ENCODE measurements at places on chromosomes 11 and 22.

DNA sequence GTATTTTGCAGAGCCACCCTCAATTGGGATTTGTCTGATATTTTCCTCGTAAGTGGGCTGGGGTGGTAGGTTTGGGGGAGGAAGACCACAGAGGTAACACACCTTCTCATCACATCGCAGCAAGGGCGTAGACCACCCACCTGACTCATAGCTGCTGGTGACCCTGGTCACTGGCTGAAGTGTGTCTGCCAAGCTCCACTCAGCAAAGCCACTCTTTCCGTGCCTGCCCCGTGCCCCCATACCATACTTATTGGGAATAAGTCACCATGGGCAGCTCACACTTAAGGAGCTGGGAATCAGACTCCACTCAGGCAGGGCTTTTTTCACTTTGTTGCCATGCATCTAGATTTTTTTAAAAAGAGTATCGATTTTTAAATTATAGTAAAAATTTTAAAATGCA, 111.6 kb downstream of the PHF21B start:
- DNase-seq = no peak

GRCh38 chr11:86947541-86947940, 7.7 kb downstream of the FZD4 start:
- no peak for DNase-seq

- DNase-seq = no peak
Measured at GRCh38 chr11:26878959-26879581, 114.8 kb upstream of the FIBIN start.

DNA sequence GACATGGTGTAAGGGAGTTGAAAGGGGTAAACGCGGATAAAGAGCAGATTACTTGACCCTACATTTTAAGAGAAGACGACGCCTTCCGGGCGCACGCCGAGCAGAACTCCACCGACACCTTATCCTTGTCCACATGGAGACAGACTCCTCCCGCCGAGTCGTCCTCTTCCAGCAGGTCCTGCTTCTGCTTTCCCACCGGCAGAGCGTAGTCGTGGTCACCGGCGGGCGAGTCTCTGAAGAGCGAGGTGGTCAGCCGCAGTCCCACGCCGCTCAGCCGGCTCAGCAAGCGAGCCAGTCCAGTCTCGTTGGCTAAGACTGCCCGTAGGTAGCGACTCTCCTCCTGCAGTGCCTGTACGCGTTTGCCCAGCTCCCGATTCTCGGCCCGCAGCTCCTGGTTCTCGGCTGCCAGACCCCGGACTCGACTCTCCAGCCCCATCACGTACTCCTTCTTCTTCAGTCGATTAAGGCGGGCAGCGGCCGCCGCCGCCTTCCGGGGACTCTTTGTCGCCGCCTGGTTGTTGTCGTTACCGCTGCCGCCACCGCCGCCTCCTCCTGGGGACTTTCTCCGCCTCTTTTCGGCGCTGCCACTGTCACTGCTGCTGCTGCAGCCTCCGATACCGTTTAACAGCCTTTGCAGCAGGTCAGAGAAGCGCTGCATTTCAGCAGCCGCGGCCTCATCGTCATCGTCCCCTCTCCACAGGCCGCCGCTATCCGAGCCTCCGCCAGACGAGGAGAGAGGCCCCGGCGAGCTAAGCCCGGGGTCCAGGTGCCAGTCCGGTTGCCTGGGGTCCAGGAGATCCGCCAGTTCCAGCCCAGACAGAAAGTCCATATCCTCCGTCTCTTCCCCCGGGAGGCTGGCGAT, 945 bp downstream of the CREBZF start:
- peak; percentile 93 for DNase-seq

GRCh38 chr11:69971741-69972140, 106.4 kb upstream of the ANO1 start:
- DNase-seq = no peak

DNA sequence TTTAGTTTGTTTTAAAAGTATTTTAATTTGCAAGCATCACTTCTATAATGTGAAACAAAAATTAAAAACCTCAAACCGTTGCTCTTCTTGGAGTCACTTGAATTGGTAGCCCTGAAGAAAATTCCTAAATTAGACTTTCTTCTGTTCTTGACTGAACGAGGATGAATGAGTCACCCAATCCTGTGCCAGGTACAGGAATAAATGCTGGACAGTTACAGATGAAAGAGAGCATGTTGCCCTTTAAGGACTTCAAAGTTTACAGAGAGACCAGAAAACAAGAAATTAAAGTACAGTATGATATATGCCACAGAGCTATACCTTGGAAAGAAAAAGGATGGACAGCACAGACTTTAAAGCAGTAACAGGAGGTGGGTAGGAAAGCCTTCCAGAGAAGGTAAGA, 41.3 kb upstream of the CXCR5 start:
- DNase-seq = no peak

DNA sequence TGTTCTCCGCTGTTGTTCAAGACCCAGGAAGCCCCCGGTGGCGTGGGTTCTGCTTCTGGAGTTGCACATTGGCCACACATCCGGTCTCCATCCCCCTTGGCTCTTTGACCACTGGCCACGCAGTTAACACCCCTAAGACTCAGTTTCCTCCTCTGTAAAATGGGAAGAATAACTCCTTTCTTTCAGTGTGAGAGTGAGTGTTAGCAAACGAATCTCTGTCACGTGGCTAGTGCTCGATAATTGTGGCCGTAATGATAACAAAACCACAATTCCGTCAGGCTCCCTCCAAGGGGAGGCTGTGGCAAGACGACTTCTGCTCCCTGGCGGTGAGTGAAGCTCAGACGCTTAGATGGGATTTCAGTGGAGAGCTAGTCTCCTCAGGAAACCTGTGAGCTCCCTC, 315.2 kb upstream of the B3GAT1 start:
- DNase-seq = no peak

- DNase-seq = no peak
Measured at GRCh38 chr22:36097880-36098279, 62.7 kb downstream of the APOL3 start.

- DNase-seq = no peak
Measured at GRCh38 chr11:33692541-33692940, 8.1 kb downstream of the C11orf91 start.

DNA sequence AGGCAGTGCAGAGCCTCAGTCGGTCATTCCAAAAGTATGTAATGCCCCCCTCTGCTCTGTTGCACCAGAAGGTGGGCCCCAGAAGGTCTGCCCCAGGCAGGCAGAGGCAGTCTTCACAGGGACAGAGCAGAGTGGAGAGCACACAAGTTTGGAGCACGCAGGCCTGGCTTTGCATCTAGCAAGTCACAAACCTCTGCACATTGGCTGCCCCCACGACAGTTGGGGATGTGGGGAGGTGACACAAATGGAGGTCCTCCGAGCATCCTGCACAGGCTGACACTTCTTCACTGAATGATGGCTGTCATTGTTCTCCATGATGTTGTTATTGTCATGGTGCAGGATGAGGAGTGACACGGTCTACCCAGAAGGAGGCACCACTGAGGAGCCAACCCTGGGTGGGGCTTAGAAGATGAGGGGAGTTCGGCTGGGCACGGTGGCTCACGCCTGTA, 11.9 kb downstream of the TOM1 start:
- DNase-seq = no peak

DNA sequence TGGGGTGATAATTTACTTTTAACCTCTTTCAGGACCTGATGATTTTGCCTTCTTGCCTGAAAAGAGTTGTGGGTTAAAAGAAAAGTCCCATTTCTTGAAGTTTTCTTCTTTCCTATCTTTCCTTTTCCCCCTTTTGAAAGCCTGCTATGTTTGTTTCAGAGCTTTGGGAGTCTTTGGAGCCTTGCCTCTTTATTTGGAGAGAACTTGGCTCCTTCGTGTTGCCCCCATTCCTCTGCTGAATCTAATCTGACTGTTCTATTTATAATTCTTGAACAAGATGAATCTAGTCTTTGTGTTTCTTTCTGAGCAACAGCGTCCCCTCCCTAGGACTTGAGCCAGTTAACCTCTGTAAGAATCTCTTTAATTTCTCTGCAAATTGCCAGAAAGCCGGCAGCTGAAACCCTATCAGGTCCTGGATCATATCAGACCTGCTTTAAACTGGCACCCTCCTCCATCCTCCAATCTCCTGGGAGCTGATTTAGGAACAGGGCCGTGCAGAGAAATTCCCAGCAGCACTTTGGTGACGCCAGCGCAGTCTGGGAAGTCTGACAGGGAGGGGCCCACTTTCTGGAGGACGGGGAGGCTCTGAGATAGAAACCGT, 289.1 kb upstream of the SORL1-AS1 start:
- DNase-seq = peak; percentile 84

GRCh38 chr22:19815093-19815822, 39.4 kb downstream of the GNB1L start:
- DNase-seq = no peak

GRCh38 chr11:47390422-47390760, 12.0 kb upstream of the SPI1 start:
- DNase-seq = no peak

DNA sequence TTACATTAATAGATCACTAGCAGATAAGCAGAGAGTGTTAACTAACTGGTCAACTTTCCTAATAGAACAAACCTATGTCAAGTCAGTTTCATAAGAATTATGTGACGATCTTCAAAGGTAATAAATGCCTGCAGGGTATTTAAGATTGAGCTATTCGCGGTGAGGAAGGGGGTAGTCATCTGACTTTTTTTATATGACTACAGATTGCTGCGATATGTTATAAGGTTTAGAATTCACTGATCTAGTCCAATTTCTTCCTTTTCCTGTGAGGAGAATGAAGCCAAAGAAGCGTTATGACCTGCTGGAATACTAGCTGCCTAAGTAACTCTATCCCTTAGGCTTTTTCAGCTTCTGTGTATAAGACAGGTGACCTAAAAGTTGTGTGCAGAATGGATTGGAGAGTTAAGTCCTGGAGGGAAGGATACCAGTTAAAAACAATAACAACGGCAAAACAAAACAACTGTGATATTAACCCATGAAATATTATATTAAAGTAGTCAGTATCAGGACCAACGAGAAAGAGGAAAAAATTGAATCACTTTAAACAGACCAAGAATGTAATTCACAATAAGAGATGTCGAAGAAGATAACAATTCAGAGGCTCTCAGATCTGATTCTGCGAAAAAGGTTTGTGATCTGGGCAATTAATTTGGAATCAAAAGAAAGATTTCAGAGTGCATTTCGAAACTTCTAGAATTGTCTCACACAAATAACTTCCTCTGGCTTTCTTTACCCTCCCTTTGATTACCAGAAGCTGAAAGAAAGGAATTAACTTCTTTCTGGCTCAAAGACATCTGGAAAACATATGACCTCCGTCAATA, 630 bp downstream of the CASP4 start:
- DNase-seq = no peak

Data from Right ventricle myocardium inferior (tissue), 1 donor.